ENCODE measurements at places on chromosomes 7 and 10.
A peak's percentile ranks its signal among the peaks of the same experiment; 100 is the strongest.

DNA sequence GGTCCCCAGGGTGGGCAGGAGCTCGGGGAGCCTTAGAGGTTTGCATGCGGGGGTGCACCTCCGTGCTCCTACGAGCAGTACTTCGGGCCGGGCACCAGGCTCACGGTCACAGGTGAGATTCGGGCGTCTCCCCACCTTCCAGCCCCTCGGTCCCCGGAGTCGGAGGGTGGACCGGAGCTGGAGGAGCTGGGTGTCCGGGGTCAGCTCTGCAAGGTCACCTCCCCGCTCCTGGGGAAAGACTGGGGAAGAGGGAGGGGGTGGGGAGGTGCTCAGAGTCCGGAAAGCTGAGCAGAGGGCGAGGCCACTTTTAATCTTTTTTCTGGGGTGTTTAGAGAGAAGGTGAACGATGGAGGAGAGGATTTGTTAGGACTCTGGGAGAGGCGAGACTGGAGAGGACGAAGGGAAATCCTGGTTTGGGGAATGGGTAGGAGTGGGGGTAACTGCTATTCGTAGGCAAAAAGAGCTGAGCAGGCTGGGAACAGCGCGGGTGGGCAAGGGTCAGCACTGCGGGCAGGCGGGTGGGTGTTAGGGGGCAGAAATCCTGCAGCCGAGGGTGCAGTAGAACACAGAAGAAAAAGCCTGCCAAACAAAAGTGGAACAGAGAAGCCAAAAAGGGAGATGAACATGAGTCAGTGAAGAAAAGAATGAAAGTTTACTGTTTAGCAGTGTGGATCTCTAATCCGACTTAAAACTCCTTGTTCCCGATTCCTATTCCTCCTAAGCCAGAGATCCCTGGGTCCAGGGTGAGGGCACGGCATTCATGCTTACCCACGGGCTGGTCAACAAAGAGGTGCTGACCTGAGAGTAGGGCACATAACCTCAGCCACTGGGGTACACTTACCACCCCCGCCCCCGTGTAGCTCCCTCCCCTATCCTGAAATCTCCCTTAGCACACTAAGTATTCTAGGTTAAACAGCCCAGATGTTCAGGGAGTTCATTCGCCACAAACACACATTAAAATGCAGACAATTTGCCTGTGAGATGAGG, 26.9 kb downstream of the PRSS2 start:
- no peak for DNase-seq

DNA sequence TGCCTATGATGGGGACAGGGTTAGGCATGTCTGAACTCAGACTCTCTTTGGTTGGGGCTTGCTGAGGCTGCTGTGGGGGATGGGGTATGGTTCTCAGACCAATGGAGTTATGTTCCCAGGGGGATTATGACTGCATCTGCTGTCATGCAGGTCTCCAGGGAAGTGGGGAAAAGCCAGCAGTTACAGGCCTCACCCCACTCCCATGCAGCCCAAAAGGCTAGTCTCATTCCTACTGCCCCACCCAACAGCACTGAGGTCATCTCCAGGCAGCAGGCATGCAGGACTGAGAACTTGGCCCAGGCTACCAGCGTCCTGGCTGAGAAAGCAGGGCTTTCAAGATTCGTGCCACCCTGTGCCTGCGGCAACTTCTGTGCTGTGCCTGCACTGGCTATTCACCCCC, 373.3 kb downstream of the HTR7 start:
- DNase-seq: peak; percentile 90

DNA sequence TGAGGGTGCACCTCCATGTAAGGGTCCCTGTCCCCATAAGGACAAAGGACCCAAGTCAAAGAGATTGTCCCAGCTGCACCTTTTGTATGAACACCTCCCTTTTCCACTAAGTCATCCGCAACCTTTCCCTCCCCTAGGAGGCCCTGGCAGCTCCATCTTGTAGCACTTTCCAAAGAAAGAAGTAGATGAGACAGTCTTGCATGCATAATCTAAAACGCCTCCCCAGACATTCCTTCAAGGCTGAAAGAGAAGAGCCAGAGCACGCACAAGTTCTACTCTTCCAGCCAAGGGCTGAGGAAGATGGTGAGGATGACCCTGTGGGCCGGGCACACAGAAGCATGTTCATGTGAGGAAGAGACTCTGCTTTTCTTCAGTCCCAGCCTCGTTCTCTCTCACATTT, 194.4 kb downstream of the TNS3 start:
- no peak for DNase-seq

GRCh38 chr7:131224996-131225395, 102.7 kb upstream of the MKLN1 start:
- no peak for DNase-seq

GRCh38 chr10:128422190-128422589, 296.0 kb upstream of the MKI67 start:
- DNase-seq: no peak
